ENCODE measurements at places on chromosomes 3 and 15. TPM values are rescaled to one million over a fixed set of nuclear protein-coding genes. Genes with fewer than 3 reads are reported as not detected.
A peak's percentile ranks its signal among the peaks of the same experiment; 100 is the strongest.

GRCh38 chr3:11120091-11120805 lies 34.0 kb upstream of the HRH1 start:
- DNase-seq = no peak

DNA sequence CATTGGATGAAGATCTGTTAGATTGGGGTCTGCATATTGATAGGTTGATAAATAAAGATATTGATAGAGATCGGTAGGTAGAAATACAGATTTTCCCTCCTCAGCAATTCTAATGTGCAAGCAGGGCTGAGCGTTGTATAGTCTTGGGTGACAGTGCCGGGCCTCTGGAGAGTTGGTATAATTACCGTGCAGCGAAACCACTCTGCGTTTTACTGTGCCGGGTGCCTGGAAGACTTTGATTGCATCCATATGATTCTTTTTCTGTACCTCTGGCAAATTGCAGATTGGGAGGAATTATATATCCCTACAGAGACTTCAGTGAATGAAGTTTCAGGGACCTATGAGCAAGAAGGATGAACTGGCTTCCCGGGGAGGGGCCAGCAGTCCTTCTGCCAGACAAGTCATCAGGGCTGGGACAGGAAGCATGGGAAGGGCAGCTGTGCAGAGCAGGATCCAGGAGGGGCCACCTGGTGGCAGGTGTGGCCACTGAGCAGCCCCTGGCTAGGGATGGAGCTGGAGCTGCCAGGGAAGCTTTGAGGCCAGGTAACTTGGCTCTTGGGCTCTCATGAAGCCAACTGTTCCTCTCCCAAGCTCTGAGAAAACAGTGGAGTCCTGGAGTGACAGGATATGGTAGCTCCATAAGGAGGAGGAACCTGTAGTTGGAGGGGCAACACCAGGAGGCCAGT lies 132.5 kb downstream of the APBA2 start:
- no peak for DNase-seq

Gene ROBO2
- total RNA-seq = not detected

DNA sequence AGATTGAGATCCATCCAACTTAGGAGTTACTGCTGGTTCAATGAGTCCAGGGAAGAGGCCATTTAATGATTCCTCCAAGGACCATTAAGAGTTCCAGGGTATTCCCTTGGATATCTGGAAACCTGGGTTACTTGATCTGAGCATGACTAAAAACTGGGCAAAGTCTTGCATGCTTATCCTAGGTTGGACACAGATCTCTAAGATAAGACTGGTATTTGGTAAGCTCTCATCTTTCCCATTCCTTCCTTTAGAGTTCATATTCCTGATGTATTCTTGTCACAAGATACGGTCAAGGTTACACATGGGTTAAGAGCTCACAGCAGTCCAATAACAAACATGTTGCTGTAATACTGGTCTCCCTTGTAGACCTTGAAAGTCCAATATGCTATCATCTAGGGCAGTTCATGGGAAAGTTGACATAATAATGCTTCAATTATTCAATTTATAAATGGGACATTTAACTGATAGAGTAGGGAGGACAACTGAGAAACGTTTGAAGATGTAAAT lies 301.7 kb downstream of the TIGIT start:
- DNase-seq = no peak

Gene ULK3
- 19.4 TPM for total RNA-seq

Gene SEMA7A
- 0.65 TPM for total RNA-seq

Gene CDHR4
- not detected for total RNA-seq

DNA sequence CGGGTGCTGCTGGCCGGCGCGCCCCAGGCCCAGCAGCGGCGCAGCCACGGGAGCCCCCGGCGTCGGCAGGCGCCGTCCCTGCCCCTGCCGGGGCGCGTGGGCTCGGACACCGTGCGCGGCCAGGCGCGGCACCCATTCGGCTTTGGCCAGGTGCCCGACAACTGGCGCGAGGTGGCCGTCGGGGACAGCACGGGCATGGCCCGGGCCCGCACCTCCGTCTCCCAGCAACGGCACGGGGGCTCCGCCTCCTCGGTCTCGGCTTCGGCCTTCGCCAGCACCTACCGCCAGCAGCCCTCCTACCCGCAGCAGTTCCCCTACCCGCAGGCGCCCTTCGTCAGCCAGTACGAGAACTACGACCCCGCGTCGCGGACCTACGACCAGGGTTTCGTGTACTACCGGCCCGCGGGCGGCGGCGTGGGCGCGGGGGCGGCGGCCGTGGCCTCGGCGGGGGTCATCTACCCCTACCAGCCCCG lies 777 bp downstream of the LOXL1 start:
- DNase-seq = no peak

GRCh38 chr3:102297072-102297658 lies 137.7 kb upstream of the ZPLD1 start:
- DNase-seq = no peak

GRCh38 chr3:72031581-72031980 lies 246.6 kb upstream of the PROK2 start:
- no peak for DNase-seq

DNA sequence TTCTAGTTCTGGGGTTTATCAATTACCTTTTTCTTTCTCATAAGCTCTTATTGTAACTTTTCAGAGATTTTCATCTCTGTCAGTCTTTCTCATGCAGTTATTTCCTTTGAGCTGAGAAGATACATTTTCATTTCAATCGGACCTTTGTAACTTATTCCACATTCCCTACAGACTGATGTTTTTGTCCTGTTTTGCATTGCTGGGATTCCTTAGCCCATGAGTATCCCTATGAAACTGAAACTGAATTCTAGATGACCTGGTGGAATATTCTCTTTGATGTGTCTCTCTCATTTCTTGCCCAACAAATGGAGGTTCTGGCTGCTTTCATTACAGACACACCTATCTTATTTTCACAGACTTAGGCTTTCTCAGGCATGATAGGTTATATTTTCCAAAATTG lies 10.5 kb upstream of the EPHA6 start:
- no peak for DNase-seq

Gene ITIH4
- 0.40 TPM for total RNA-seq

GRCh38 chr3:78077178-78077577 lies 1037.3 kb downstream of the ROBO2 start:
- DNase-seq = no peak

- DNase-seq = no peak
These were observed 24.2 kb downstream of the MITF start for GRCh38 chr3:69763458-69763857.

Gene ARPIN
- total RNA-seq = 11.1 TPM

- DNase-seq = no peak
These were observed 13.6 kb downstream of the VPS39 start for GRCh38 chr15:42194513-42194912.

- DNase-seq = no peak
These were observed 29.4 kb upstream of the SLCO2A1 start for GRCh38 chr3:134059035-134059601.

Gene GPR27
- not detected for total RNA-seq

DNA sequence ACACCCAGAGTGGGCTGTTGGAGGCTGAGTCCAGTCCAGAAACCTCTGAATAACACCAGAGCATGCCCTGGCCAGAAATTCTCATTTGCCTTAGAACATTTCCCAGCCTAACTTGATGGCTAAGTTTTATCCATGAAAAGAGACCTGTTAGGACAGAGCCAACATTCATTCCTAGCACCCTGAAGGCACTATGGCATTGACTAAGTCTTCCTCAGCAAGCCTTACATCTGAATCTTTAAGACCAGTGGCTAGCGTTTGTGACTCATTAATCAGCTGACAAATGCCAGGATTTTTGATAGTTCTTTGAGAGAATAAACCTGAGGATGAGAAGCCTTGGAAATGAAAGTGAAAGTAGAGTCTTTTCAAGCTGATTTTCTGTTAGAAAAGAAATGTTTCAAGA lies 1087.1 kb upstream of the ALCAM start:
- peak; percentile 2 for DNase-seq

Gene PLD1
- 62.1 TPM for total RNA-seq

Gene TMOD2
- 13.5 TPM for total RNA-seq

DNA sequence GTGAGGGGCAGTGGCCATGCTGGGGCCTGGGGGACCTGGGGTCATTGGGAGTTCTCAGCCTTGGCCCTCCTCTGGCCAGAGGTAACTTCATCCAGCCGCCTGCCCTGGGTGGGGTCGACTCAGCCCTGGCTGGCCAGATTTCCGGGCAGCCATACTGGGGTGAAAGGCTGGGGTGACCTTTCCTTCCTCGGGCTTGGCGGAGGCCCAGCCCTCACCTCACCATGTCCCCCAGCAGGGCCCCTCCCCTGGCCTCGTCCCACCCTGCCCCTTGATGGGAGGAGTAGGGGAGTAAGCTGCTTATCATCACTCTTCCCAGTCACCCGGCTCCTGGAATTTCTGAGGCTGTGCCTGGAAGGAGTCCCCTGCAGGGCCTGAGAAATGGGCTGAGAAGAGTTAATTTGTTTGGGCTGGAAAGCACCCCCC lies 5.4 kb downstream of the SEMA3F start:
- no peak for DNase-seq

Gene NAA80
- 3.6 TPM for total RNA-seq

GRCh38 chr3:138452436-138452835 lies 18.0 kb downstream of the ESYT3 start:
- peak; percentile 21 for DNase-seq

DNA sequence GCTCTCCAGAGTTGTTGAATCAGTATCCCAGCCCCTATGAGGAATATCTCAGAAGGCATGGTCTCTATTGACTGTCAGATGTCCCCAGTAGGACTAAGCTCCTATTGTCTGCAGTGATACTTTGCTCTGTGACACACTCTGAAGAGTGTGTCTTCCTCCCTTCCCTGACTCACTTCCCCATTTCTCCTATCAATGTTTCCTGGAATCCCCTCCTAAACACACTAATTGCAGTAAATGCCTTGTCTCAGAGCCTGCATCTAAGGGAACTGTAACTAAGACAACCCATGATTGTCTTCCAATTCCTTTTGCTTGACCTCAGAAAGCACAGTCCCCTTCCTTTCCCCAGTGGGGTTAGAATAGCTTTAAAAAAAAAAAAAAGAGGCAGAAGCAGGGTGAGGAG lies 397.3 kb upstream of the PROK2 start:
- DNase-seq = no peak

DNA sequence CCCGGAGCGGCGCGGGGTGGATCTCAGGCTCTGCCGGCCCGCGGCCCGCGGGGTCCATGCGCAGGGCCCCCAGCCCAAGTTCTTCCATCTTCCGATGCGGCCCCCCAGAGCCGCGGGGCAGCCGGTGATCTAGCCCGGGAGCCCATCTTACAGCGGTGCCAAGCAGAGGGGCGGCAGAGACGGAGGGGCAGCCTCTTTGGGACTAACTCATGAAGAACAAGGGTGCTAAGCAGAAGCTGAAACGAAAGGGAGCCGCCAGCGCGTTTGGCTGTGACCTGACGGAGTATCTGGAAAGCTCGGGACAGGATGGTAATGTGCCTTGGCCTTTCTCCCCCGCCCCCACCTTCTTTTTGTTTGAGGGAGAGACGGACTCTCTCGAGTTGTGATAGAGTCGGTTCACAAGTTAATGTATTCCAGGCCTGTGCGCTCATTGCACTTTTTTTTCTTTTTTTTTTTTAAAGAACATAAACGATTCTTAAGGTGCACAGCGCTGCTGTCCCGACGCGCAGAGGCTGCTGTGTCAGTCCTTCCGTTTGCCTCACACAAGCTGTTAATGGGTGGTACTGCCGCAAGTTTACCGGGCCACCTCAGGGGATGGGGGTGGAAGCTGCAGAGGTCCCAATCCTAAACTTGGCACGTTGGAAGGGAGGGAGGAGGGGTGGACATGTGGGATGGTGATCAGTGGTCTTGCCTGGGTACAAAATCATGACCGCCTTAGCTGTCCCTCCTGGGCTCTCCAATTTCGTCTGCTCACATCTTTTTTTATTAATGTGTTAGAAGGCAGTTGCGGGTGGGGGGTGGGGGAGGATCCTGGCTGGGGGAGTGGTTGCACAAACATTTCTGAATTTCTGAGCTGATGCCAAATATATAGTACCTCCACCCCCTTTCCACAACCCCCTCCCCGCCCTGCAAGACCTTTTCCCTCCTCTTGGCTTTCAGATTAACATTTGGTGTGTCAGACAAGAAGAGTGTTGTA lies 801 bp downstream of the ARHGAP31 start:
- DNase-seq = peak; percentile 51

Gene UBA7
- total RNA-seq = 23.3 TPM

GRCh38 chr3:189834462-189834861 lies 203.3 kb downstream of the TP63 start:
- DNase-seq = no peak

DNA sequence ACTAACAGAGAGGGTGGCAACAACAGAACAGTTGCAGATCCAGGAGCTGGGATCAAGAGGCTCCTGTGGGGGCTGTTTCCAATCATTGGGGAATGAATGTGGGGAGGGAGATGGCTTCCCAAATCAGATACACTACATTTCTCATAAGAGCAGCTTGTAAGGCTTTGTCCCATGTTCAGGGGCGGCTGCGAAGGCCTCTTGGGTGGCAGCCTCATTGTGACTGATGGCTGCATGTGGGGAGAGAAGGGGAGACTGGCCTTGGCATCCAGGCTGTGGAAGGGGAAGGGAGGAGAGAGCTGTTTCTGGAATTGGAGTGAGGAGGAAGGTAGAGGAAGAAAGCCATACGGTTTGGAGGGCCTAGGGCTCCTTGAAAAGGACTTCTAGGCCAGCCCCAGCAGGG lies 326.6 kb upstream of the RGMA start:
- no peak for DNase-seq

GRCh38 chr3:124879337-124879680 lies 7.9 kb downstream of the ITGB5 start:
- no peak for DNase-seq

DNA sequence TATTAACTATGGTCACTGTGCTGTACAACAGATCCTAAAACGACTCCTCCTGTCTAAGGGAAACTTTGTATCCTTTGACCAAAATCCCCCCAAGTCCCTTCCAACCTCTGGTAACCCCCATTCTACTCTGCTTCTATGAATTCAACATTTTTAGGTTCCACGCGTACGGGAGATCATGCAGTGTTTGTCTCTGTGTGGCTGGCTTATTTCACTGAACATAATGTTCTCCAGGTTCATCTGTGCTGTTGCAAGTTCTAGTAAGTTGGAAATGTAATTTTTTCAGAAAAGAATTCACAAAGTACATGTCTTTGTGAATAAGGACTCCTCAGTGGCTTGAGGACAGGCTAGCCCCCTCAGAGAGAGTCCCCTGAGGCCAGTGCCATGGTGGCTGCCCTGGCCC lies 66.1 kb downstream of the ATP10A start:
- DNase-seq = no peak

DNA sequence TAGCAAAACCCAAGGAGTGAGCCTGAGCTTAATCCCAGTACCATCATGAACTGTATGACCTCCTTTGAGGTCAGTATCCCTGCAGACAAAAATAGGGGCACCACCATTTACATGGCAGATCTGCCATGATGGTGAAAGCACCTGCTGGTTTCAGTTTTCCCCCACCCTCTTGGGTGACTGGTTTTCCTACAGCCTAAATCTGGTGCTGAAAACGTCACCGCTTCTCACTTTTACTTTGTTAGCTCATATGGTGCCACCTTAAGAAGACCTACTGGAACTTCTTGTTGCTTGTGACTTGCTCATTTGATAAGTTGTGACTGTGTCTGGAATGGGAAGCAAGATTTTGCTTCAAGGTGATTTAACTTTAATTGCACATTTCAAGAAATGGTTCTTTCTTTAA lies 5.1 kb downstream of the PPP1R2 start:
- DNase-seq = no peak

- DNase-seq = no peak
These were observed 81.7 kb upstream of the TJP1 start for GRCh38 chr15:29903785-29904464.

Gene DCBLD2
- total RNA-seq = 16.5 TPM
